ENCODE measurements at places on chromosomes 5 and 9.

- DNase-seq, result peak; percentile 28
These were observed 896 bp upstream of the PCSK5 start for GRCh38 chr9:75889577-75889976.

- DNase-seq, result no peak
These were observed 111.1 kb downstream of the AGTPBP1 start for GRCh38 chr9:85630676-85631075.

DNA sequence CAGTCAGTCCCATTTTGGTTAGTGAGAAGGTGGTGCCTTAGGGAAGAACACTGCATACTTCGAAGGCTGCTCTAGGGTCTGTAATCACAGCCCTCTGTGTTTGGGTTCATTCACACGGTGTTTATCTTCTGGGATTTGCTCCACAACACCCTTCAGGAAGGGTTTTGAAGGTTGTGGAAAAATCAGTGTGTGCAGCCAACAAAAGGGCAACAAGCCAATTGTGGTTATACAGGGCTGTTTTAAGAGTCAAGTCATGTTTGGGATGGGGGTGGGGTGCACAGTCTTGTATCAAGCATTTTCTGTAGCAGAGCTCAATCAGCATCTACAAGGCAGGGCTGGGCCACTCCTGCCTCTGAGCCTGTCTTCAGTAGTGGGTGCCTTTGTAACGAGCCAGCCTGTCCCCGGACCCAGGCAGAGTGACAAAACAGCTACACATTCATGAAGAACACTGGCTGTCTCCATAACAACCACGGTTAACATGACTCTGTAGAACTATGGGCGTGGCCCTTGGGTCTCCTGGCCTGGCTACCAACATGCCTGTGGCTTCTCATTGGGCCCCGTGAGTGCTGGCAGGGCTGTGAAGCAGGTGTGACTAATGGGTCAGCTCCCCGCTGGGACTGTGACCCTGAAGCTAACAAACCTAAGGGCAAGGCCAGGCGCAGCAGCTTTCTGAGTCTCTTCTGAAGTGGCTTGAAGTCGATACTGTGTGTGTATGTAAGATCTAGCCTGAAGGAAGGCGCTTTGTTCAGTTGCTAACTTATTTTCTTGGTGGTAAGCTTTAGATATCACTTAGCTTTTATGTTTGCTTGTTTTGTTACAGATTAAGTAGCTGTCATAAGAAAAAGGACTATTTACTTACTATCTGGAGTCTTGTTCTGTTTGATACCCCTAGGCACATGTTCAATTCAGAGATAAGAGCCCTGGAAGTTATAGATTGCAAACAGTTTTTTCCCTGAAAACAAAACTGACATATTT, 27.9 kb upstream of the GOLM1 start:
- no peak for DNase-seq

DNA sequence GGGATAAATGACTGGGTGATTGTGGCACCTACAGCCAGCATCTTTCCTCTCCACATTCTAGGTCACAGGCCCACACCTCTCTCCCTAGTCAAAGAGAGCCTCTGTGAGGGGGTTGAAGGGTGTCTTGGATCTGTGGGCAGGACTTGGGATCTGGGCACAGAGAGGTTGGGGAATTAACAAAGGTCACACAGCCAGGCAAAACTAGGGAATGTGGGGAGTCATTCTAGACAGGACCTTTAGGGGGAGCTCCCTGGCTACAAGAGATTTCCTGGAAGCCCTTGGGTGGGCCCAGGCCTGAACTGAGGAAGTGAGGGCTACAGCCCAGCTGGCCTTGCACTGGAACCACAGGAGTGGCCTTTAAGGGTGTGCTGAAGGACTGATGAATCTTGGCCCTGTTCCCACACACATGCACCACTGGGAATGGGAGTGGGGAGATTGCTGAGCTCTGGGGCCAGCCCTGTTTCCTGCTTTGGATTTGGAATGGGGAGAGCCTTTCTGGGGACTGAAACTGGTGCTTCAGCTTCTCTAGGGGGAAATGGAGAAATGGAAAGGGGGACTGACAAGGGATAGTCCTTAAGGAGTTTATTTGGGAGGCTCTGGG, 12.4 kb upstream of the CXXC5 start:
- DNase-seq, result no peak

DNA sequence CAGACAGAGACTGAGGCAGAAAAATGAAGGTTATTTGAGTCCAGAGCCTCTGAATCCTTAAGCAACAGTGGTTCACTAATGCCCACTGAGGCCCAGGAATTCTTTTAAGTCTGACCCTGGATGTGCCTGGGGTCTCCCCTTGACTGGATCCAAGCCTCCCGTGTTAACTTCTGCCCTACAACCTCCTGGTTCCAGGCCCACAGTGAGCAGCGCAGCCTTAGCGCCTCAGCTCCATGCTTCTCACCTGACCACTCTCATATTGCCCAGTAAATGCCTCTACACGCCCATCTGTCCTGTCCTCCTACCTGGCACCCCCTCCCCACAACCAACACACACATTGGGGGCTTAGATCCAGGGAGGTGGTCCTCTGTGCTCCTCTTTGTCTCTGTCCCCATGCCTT, 6.4 kb downstream of the IL3 start:
- no peak for DNase-seq

GRCh38 chr5:139670369-139671095, 22.4 kb downstream of the CXXC5 start:
- peak; percentile 60 for DNase-seq

DNA sequence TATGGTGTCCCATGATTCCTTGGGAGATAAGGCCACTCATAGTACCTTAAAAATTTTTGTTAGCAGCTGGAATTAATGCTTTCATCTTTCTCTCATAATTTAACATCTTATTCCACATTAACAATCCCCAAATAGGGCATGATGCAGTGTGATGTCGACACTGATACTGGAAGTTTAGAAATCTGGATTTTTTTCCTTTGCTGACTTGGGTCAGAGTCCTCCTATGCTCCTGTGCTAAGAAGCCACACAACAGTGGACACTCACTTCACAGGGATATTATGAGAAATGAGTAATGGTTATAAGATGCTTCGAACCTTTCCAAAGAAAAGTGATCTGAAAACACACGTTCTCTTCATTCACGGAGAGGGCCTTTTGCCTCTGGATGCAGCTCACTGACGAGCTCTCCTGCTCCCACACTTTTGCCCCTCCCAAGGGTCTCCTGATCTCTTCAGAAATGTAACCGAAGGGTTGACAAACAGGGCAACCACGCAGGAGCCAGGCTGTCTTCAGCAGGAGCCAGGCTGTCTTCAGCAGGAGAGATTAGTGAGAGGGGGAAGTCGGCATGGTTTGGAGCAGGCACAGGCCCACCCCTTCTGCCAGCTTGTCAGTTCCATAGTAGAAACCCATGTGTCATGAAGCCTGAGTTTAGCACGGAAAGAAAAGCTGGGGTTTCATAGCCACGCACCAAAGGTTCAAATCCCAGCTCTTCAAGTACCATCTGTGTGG, 247.8 kb downstream of the AOPEP start:
- no peak for DNase-seq

DNA sequence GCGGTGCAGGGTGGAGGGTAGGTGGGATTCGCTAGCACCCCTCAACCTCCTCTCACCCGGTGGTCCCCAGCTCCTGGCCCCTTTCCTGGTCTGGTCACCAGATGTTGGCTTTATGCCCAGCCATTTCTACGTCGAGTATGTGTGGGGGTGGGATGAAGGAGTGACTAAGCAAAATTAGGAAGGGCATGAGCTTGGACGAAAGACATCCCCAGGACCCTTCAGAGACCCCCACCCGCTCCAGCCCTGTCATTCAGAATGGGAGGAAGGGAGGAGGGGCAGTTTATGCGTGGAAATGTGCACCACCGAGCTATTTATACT, 742 bp downstream of the BHMT2 start:
- DNase-seq, result no peak

DNA sequence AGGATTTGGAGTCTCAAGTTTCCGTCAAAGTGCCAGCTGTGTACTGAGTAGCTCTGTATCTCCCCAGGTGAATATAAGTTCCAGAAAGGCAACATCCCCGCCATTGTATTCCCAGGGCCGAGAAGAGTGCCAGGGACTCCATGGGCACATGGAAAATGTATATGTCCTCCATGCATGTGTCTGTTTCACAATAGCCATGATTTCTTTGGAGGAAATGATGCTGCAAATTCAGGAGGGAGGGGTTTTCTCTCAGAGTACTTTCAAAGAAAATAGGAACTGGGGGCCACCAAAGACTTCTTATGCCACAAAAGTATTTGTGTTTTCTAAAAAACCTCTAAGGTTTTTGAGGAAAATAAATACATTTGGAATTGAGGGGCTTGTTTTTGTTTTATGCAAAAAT, 524.6 kb downstream of the BNC2 start:
- DNase-seq, result no peak

DNA sequence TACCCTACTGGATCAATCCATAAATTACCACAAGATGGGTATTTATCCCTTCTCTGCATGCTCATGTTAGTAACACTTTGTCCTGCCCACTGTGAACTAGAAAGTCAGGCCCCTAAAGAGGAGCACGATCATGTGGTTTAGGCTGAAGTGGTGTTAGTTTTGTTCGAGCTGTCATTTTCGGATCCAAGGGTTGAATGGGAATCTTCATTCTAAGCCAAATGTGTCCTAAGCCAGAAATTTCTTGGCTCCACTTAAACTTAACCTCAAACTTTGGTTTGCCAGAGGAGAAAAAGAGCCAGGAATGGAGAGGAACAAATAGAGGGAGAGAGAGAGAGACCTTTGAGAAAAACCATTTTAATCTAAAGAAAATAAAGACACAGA, 837.7 kb upstream of the ZNF608 start:
- no peak for DNase-seq

DNA sequence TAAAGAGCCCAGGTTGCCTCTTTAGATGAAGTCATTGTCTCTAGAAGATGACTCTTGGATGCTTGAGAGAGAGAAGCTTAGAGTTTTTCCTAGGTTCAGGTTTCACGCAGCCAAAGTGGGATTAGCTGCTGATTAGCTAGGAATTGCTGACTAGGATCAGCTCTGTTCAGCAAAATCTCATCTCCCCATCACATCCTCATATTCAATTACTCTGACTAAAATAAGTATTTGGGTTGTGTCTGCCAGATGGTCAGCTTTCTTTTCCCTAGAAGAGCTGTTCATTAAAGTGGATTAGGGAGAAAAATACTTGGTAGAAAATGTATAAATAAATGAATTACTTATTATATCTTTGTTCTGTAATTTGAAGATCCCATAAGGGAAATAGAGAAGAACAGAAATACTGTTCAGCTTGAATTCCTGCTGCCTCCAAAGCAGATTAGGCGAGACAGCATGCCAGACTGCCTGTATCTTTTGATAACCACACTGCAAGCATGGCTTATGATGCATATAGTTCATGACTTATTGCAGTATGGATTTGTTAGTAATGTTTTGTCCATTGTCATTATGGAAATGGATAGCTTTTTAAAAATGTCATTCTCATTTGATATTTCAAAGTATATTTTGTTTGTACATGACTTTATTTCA, 184.8 kb upstream of the CD180 start:
- no peak for DNase-seq

DNA sequence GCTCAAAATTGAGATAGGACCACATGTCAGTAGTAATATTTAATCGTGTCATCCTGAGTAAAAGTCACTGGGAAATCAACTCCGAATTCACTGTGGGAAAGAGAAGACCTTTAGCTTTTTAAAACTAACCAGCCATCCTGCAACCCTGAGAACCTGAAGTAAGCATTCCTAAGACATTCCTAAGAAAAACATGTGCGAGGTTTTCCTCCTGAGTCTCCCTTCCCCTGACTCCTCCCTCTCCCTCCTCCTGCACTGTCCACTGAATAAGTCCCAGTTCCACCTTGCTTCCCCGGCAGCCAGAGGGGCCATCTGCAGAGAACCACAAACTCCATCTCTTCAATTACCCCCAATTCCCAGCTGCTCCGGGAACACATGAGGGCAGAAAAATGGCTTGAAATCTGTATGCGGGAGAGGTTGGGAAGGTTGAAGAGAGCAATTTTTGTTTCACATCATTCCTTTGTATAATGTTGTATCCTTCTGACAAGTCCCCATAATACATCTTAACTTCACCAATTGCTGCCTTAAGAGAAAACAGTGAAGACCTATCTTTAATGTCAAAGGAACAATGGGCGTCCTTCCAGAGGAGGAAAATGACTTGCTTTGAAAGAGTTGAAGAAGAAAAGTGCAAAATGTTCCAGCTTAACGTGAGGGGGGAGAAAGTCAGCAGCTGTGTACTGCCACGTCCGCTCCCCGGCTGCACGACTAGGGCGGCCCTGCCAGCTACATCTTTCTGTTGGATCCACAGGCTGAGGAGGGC, 186.3 kb downstream of the ZNF462 start:
- DNase-seq, result no peak

DNA sequence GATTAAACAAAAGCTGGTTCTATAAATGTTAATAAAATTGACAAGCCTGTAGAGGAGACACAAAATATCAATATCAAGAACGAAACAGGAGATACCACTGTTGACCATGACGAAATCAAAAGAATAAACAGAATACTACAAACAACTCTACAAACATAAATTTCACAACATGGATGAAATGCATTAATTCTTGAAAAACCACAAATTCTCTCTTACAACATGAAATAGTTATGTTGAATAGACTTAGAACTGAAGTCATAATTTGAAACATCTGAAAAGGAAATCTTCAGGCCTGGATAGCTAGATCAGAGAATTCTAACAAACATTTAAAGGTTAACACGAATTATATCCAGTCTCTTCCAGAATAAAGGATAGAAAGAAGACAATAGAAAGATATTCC, 6.9 kb upstream of the SPATA31C1 start:
- no peak for DNase-seq

GRCh38 chr5:155936520-155937406, 390.2 kb upstream of the SGCD start:
- no peak for DNase-seq

- no peak for DNase-seq
These were observed 7.0 kb upstream of the GDNF start for GRCh38 chr5:37846786-37847310.

DNA sequence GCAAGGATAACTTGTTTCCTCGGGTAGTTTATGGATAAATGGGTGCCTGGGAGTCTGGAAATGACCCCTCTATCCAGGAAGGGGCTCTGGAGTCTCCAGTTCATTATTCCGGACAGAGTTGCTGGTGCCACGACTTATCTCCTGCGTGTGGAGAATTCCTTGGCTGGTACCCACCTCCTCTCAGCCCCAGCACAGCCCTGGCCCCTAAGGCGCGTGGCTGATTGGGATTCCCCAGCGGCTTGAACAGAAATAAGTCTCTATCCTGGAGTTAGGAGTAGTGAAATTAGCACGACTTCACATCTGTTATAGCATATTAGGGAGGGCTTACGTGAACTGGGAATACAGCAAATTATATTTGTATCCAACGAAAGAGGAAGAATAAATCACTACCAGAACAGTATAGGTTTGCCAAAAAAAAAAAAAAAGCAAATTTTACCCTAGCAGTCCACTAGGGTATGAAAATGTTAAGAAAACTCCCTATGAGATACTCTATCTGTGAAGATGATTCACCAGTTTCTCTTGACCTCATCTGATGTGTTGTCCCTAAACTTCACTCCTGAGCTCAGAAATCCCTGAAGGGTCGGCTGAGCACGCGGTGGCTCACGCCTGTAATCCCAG, 172.5 kb upstream of the OTULINL start:
- DNase-seq, result no peak
